Activated naive CD4-positive, alpha-beta T cell treated with anti-CD3 and anti-CD28 coated beads, Interleukin-2, amount 50 U/mL, for 72 hours (primary cell): ENCODE measurements at places on chromosomes 2 and 18.

DNA sequence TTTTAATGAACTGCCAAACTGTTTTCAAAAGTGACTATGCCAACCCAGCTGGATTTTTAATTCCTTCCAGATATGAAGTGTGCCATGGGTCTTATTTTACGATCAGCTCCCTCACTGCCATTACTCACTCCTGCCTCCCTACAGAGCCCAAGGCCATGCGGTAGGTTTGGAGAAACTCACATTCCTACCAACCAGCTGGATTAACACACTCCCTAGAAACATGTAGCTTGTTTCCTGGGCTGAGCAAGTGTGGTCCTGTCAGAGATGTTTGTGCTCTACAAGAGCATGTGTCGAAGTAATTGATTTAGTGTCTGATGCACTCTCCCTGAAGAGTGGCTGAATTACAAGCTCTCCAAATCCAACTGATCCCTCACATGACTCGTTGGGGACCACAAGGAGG is 82.5 kb downstream of the SPP2 start:
- DNase-seq, result no peak

DNA sequence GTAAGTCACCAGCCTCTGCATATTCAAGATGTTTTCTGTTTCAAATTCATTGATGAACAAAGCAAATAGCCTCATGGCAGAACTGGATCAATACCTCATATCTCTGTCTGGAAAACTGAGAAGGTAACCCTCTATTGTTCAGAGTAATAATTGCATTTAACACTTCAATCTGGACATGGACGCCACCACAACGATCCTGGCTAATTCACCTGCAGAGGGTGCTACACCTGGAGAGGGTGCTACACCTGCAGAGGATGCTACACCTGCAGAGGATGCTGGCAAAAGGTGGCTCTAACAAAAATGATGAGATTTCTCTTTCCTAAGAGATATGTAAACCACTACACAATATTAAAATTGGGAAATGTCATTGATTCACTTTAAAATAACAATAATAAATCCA is 183.1 kb upstream of the HNRNPA3 start:
- DNase-seq, result no peak

- DNase-seq, result no peak
Measured at GRCh38 chr2:144583381-144583729, 63.4 kb upstream of the ZEB2 start.

DNA sequence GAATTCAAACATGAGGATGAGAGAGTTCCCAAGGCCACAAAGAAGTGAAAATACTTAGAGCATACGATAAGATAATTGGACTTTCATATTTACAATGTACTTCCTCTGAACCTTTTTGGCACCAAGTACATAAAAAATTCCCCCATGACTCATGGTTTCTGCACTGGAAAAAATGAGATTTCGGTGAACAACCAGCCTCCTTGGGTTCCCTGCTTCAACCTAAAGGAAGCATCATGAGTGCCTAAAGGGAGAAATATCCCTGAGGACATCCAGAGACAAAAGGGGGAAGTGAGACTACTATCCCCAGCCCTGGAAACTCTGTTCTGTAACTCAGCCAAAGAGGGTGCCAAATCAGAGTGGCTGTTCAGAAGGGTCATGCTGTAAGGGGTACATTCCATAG is 562.7 kb upstream of the SLC39A10 start:
- DNase-seq, result no peak
